HT-29 (cell line): ENCODE measurements at places on chromosomes 2 and 18. TPM values are rescaled to one million over a fixed set of nuclear protein-coding genes. Genes with fewer than 3 reads are reported as not detected.

GATA6 gene
- total RNA-seq = 66.5 and 73.8 TPM in 2 replicates

CAPN14 gene
- not detected in 2 replicates for total RNA-seq

SLC16A14 gene
- 0.23 TPM in 1 of 2 replicates, not detected in the other for total RNA-seq

MEIS1 gene
- total RNA-seq = 3.1 and 7.7 TPM in 2 replicates

GREB1L gene
- total RNA-seq = not detected in 2 replicates

COBLL1 gene
- total RNA-seq = 11.1 and 12.4 TPM in 2 replicates

PROKR1 gene
- total RNA-seq = not detected in 2 replicates

MARCHF4 gene
- total RNA-seq = not detected in 2 replicates

TEKT4 gene
- not detected in 2 replicates for total RNA-seq

TUBB8B gene
- not detected in 2 replicates for total RNA-seq

REEP1 gene
- 0.13 TPM in 1 of 2 replicates, not detected in the other for total RNA-seq

BMP10 gene
- not detected in 2 replicates for total RNA-seq

CRYBA2 gene
- not detected in 2 replicates for total RNA-seq

DNA sequence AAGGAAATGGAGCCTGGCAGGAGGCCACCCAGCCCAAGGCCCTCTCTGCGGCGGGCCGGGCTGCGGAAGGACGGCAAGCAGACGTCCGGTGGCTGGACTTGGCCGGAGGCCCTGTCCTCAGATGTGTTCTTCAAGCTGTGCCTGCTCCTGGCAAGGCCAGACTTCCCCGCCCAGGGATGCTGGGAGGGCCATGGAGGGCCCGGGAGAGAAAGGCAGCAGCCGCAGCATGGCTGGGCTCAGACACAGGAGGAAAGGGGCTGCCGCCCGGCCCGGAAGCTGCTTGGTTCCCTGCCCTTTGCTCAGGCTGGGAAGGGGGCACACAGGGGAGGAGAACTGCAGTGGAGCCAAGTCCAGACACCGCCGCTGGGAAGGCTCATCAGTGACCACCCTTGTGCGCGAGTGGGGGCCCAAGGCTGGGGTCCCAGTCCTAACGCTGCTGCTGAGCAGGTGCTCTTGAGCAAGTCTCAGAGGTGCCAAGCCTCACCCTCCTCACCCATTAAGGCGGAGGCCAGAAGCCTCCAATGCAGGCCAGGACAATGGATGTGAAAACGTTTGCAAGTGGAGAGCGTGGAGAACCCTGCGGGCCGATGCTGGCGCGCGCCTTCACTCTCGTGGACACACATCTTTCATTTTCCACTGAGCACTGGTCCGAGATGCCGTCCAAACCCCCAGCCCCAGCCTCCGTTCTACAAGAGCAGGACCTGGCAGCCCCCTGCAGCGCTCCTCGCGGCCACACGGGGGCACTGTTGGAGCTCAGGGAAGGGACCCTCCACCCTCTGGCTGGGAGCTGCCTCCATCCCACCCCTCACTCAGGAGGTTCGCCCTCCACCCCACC is 7.9 kb downstream of the CROCC2 start:
- peak; percentile 41 for DNase-seq

- no peak for DNase-seq
Measured at GRCh38 chr2:121049950-121050585, 234.9 kb downstream of the TFCP2L1 start.

DNA sequence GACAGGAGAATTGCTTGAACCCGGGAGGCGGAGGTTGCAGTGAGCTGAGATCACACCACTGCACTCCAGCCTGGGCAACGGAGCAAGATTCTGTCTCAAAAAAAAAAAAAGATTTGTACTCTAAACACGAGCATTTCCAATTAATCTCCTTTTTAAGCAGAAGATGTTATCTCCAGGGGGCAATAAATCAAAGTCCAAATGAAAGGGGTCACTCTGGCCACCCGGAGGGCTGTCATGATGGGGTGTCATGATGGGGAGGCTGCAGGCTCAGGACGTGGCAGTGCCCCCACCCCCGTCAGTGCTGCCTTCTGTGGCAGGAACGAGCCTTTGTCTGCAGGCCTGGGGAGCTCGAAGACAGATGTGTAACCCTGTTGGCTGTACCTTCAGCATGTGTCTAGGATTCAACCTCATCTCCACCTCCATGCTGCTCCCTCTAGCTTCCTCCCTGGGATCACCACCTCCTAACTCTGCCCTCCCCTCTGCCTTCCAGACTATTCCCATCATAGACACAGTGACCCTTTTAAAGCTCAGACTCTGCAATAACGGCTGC is 76.9 kb upstream of the YWHAQ start:
- no peak for DNase-seq

DNA sequence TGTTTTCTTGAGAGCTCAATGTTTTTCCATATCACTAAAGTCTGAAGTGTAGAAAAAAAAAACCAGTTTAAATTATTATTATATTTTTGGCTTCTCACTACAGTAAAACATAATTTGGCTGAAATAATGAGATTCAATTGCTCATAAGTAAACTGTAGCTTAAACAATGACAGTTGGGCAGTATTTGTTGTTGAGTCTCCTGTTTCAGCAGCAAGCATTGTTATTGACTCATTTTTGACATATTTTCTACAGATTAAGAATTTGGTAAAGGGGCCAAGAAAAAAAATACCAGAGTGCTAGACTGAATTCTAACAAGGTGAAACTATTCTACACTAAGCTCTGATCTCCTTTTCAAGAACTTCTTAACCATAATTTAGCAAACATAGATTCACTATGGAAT is 2070.4 kb upstream of the CELF4 start:
- no peak for DNase-seq

GRCh38 chr2:239203443-239204135 is 197.2 kb downstream of the HDAC4 start:
- no peak for DNase-seq

- DNase-seq = no peak
Measured at GRCh38 chr2:40625849-40626248, 174.0 kb upstream of the SLC8A1 start.

DNA sequence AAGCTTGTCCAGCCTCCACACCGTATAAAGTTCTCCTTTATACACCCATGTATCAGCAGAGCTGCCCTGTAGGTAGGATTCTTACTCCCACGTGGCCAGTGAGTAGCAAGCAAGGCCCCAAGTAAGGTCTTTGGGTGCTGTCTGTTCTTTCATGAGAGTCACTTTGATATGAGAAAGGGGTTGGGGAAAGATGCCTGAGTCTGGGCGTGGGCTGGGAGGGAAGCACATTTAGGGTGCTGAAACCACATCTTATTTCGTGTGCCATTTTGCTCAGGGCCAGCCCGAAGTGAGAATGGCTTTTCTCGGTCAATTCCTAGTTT is 436 bp upstream of the ITPRIPL1 start:
- no peak for DNase-seq

GRCh38 chr2:204074456-204074855 is 137.9 kb downstream of the ICOS start:
- no peak for DNase-seq

GRCh38 chr2:52463457-52463856 is 1304.1 kb upstream of the CHAC2 start:
- no peak for DNase-seq

GRCh38 chr2:77458216-77458615 is 64.0 kb downstream of the LRRTM4 start:
- DNase-seq = no peak

- DNase-seq = no peak
Measured at GRCh38 chr2:112183327-112184025, 45.3 kb downstream of the FBLN7 start.

GRCh38 chr18:62388855-62389760 is 64.0 kb downstream of the TNFRSF11A start:
- peak; percentile 13 for DNase-seq

- no peak for DNase-seq
Measured at GRCh38 chr18:56289381-56289780, 349.0 kb downstream of the TXNL1 start.

- no peak for DNase-seq
Measured at GRCh38 chr18:63881851-63882250, 5.7 kb upstream of the SERPINB2 start.

GRCh38 chr2:37890893-37891495 is 34.1 kb upstream of the RMDN2 start:
- DNase-seq = peak; percentile 89

GRCh38 chr2:20566331-20566730 is 84.6 kb downstream of the HS1BP3 start:
- DNase-seq = no peak

GRCh38 chr2:217061916-217062505 is 202.1 kb upstream of the TNP1 start:
- no peak for DNase-seq

- DNase-seq = no peak
Measured at GRCh38 chr2:29583104-29583503, 338.3 kb downstream of the ALK start.

DNA sequence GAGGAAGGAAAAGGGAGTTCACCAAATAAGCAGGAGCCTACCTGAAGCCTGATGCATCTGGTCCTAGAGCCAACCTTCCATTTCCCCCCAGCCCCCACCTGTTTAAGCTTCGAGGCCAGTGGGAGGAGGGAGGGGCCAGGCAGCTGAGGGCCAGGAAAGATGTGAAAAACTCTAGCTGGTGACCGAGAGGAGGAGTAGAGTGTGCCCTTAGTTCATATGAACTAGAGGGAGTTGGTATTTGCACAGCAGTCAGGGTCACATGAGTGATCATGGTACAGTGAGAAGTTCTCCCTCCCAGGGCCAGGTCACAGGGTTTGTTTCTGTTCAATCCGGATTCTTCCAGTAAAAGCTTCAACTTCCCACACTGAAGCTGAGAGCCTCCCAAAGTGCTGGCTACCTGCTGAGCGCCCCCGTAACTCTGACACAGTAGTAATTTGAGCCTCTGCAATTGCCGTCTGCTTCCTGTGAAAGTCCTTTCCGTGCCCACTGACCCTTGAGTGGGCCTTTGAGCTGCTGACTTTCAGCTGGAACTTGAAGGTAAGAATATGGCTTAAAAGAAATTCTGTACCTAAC is at the start of gene SULT1C2:
TSS of gene SULT1C2 (plus strand) at position 362 of the 573 bp plus-strand sequence. CDS start 4,773 bp downstream, outside the sequence.
- no peak for DNase-seq

DNA sequence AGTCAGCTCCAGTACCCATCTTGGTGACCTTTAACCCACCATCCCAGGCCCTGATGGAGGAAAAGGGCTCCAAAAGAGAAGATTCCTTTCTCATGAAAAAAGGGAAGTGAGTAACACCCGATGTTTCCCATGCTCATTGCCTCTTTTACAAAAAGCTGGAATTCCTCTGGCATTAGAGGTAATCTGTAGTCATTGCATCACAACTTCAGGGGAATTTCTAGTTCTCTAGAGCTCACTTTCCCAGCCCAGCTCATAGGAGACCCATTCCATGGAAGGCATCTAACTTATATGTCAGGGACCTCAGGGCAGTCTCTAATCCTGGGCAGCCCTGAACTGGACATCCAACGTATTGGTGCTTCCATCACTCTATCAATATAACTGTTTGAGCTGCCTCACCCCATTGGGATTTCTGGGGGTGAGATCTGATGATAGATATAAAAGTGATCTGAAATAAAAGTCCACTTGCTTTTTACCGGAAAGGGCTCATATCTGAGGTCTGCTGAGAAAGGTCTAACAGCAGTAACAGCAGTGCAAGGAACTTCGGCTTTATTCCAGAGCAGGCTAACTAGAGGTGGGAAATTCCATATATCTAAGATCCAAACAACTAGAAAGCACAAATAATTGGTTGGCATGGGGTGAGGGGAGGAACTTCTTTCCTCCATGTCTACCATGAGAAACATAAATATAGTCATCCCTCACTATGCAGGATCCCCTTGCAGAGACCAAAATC is 106.1 kb downstream of the ETAA1 start:
- DNase-seq = no peak

- DNase-seq = no peak
Measured at GRCh38 chr2:147712051-147712450, 132.8 kb upstream of the ACVR2A start.

- DNase-seq = no peak
Measured at GRCh38 chr2:234768608-234769196, 183.1 kb upstream of the SH3BP4 start.

GRCh38 chr18:4106407-4107033 is 348.6 kb downstream of the DLGAP1 start:
- peak; percentile 85 for DNase-seq

DNA sequence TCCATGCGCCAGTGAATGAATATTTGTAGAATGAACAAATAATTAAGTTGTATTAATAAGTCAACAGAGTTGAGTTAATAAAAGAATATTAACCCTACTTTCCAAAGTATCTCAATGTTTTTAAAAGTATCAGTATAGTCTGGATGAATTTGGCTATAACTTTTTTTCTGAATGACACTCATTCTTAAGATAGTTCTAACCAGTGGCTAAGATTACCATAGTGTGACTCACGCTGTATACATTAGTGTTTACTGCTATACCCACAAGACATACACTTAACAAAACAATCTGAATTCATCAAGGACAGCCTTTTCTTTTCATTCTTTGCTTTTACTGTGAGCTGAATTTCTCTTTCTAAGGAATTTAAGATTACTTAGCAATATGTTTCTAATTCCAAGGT is 77.0 kb upstream of the PDE1A start:
- no peak for DNase-seq

GRCh38 chr2:20225294-20226151 is 593 bp upstream of the SDC1 start:
- DNase-seq = peak; percentile 91

GRCh38 chr2:11680901-11681721 is 11.1 kb upstream of the NTSR2 start:
- DNase-seq = no peak

DNA sequence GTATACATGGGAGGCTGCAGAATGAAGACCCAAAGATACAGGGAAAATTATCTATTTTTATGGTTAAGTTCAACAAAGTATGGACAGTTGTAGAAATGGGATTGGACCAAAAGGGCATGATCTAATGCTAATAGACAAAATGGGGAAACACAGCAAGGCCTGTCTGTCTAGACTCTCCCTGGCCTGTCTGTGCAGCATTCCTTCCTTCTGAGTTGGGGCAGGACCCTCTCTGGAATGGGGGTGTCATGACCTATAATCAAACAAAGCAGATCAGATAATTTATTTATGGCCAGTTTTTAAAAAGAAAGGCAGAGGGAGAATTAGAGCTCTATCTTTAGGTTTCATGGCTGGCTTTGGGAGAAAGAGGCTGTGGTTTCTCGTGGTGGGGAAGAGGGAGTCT is 104.4 kb downstream of the CTIF start:
- no peak for DNase-seq

DNA sequence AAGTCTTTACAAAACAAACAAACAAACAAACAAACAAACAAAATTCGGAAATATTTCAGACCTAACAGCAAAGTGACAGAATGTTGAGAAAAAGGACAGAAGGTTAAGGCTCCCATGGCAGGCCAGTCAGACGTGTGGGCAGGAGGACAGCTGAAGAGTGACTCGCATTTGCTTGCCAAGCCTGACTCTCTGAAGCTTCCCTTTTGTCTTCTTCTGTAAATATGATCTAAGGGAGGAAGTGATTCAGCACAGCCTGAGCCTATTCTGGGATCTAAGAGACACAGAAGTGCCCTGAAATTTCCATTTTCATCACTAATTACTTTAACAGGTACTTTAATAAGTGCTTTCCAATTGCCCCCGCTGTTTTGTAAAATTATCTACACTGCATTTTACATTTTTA is 134.0 kb upstream of the LYPD1 start:
- no peak for DNase-seq
